ENCODE measurements at places on chromosomes 12 and 14. TPM values are rescaled to one million over a fixed set of nuclear protein-coding genes. Genes with fewer than 3 reads are reported as not detected.

DNA sequence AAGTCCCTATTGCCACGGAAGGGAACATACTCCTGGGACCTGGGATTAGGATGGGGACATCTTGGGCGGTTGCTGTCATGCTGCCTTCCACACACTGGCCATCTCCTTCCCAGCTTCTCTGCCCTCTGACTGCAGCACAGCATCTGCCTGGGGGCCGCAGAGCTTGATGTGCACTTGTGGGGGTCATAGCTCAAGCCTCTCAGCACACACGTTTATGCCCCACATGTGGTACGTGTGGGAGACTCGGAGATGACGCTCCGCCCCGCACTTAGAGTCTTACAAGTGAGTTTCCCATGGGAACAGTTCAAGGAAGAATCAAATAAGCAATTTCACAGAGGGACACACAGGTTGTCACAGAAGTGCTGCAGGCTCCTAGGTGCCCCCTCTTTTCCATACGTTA lies 8.6 kb downstream of the ACADS start:
- H3K4me3 ChIP-seq, result no peak overlapping the region
- DNase-seq, result no peak
- no peaks in the 10 kb centered on the region for H3K4me1 ChIP-seq
- peaks cover 24% of the 10 kb centered on the region for H3K36me3 ChIP-seq

CLEC4A gene
- 1.4 TPM for total RNA-seq

GRCh38 chr12:18221726-18222125 lies 39.6 kb upstream of the PIK3C2G start:
- no peak overlapping the region for H3K27ac ChIP-seq
- no peak overlapping the region for H3K4me3 ChIP-seq
- H3K27me3 ChIP-seq, result no peaks in the 10 kb centered on the region
- DNase-seq, result no peak

TMTC2 gene
- total RNA-seq, result 3.7 TPM

DNA sequence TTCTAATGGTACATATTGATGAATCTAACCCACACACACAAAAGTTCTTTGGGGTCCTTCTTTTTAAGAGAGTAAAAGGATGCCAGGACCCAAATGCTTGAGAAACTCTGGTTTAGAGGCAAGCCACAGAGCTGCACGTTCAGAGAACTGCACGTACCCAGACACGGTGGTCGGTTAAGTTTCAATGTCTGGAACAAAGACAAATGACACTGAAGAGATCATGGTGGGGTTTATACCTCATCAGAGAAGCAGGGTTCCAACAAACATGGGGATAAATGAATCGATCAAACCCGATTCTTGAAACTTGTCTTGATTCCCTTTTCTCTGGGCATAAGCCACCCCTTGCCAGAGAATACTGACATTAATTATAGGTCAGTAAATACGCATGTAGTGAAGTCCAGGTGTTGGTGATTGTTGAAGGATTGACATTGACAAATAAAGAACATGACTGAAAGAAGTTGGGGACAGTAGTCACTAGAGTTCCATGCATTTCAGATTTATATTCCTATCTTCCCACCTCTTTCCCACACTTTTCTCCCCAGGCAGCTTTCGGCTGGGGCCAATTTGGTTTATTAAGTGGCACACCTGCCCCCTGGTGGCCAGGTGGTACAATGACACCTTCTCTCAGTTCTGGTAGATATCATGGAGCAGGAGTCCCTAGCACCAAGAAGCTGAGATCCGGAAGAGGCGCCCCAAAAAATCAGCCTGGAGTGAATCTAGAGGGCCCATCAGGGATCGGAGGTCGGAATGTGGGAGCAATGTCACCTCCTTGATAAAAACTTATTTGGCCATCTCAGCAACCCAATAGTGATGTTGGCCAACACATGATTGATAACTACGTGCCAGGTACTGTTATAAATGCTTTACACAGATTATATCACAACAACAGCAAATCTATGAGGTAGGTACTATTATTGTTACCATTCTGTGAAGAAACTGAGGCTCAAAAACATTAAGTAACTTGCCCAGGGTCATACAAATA lies 17.8 kb upstream of the HDAC7 start:
- no peak overlapping the region for H3K4me3 ChIP-seq
- peaks cover 56% of the 10 kb centered on the region for H3K4me1 ChIP-seq
- H3K36me3 ChIP-seq, result no peaks in the 10 kb centered on the region
- no peaks in the 10 kb centered on the region for H3K27me3 ChIP-seq

DNA sequence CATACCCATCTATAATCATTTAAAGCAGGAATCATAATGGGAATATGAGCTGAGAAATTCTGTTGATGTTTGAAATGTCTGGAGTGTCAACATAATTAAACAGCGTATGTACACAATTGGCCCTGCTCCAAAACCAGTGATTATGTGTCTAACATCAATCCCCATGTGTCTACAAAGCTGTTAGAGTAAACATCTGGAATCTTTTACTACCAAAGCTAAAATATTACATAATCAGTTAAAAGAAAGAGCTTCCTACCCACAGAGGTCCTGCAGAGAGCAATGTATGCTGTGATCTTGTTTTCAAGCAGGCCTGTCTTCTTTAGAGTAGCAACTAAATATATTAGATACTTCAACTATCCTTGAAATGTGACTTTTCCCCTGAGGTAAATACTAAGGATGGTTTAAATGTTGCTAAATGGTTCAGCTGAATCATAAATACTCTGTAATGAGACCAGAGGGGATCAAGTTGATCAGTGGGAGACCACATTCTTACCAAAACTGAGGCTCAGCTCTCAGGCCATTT lies 74.3 kb downstream of the RASSF8 start:
- H3K27me3 ChIP-seq, result no peaks in the 10 kb centered on the region
- H3K4me3 ChIP-seq, result no peak overlapping the region
- H3K36me3 ChIP-seq, result no peaks in the 10 kb centered on the region
- DNase-seq, result no peak
- H3K4me1 ChIP-seq, result no peaks in the 10 kb centered on the region

GRCh38 chr14:65045709-65046108 lies 56.6 kb downstream of the MAX start:
- no peak for DNase-seq
- H3K36me3 ChIP-seq, result peaks cover 56% of the 10 kb centered on the region
- peaks cover 20% of the 10 kb centered on the region for H3K4me1 ChIP-seq

DNA sequence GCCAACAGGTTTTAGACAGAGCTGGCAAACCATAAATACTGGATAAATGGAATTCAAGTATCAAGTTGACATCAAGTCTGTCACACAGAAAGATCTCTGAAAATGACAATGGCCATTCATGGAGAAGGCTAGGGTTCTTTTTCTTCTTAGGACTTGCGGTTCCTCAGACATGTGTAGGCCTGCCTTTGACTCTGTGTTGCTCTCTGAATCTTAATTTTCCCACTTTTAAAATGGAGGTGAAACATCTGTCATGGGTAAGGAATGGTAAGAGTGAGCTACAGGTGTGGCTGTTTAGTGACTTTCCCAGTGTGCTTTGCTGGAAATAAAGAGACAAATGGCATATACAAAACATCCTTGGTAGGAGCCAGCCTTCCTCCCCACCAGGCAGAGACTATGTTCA lies 79.2 kb downstream of the PTCSC3 start:
- H3K27me3 ChIP-seq, result peaks cover 50% of the 10 kb centered on the region
- DNase-seq, result no peak
- no peak overlapping the region for H3K27ac ChIP-seq
- no peak overlapping the region for H3K4me3 ChIP-seq

GALNT16 gene
- not detected for total RNA-seq
